ENCODE measurements at places on chromosomes 16 and 17. TPM values are rescaled to one million over a fixed set of nuclear protein-coding genes. Genes with fewer than 3 reads are reported as not detected.

Gene XPO6
- 108 TPM for total RNA-seq

GRCh38 chr16:78460428-78460827 is 361.0 kb downstream of the WWOX start:
- DNase-seq = no peak

DNA sequence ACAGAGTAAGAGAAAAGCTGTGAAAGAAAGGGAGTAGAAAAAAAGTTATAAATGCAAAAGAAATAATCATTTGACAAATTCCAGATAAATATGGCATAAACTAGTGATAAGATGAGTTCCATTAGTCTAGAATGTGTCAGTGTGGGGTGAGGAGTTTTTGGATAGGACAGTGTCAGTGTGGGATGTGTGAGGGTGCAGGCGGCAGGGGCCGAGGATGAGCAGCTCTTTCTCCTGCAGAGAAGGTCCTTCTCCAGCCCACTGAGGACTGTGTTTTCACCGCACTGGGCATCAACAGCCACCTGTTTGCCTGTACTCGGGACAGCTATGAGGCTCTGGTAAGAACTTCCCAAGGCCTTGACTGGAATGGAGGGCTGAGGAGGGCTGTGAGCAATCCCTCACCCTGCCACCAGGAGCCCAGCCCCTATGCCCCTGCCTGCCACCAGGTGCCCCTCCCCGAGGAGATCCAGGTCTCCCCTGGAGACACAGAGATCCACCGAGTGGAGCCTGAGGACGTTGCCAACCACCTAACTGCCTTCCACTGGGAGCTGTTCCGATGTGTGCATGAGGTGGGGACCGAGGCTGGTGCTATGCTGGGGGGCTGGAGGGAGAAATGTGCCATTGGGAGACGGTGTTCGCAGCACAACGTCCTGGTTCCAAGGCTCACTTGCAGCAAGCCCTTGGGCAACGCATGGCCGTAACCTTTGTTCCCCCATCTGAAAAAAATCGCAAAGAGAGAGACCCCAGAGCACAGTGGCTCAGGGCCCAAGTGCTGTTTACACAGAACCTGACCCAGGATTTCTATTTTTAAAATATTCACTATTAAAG is 13.1 kb downstream of the RAPGEFL1 start:
- no peak for DNase-seq

DNA sequence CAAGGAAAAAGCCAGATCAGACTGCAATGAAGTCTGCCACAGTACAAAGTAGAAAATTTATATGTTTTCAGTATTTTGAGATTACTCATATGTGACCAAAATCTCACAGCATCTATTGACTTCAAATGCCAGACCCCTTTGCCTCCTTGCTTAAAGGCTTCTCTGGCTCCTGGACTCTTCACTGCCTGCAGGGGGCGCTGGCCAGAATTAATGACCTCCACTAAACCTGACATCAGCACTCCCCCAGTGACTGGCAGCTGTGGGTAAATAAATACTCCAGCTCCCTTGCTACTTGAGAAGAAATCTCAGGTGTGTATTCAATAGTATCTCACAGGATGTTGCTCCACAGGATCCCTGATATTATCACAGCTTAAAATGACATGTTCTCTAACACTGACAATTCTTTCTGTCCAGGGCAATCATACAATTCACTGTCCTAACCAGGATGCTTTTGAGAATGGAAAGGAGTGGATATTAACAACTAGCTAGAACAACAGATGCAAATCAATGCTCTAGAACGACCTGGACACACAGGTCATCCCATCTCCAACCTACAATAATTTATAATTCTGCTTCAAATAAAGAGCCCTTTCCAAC is 4.0 kb downstream of the BECN1 start:
- peak; percentile 37 for DNase-seq

Gene TNK1
- total RNA-seq = under 0.01 TPM

GRCh38 chr17:48553190-48553547 is 8.3 kb upstream of the HOXB2 start:
- DNase-seq = no peak

DNA sequence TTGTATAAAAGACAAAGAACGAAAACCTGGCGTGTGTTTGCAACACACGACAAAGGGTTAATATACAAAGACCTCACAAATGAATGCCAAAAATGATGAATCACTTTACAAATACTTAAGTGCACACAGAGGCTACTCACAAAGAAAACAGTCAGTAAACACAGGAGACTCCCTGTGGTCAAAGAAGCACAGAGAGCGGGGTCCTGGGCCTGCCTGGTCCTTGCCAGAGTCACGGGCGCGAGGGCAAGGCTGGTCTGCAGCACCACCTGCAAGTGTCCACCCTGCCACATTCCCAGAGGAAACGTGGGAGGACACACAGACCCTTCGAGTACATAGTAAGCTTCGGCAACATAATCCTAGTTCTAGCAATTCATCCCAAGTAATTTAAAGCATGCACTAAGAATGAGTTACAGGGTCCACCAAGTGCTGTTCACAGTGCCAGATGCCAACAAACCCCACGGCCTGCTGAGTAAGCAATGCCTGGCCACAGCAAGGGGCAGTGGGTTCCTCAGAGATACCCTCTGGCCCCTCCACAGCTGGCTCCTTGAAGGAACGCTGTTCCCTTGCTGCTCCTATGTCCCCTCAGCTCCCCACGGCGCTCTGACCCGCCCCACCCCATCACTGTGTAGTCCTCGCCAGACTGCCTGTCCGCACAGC is 24.6 kb upstream of the FAAP100 start:
- DNase-seq = peak; percentile 88

GRCh38 chr17:68507576-68507975 is 4.7 kb upstream of the PRKAR1A start:
- DNase-seq = no peak

Gene ABCA6
- total RNA-seq = under 0.01 TPM

DNA sequence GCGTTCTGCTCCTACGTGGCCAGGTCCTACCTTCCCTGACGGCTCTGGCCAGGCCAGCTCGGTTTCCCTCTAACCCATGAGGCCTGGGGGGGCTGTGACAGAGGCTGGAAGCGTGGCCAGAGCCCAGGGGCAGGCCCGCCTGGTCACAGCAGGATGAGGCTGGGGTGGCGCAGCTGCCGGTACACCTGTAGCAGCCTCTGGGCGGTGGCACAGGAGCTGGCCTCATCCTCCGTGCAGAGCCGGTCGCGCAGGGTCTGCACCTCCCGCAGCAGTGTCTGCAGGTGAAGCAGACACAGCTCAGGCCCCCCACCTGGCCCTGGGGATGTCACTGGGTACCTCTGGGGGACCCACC is 11.5 kb downstream of the FAAP100 start:
- DNase-seq = no peak

DNA sequence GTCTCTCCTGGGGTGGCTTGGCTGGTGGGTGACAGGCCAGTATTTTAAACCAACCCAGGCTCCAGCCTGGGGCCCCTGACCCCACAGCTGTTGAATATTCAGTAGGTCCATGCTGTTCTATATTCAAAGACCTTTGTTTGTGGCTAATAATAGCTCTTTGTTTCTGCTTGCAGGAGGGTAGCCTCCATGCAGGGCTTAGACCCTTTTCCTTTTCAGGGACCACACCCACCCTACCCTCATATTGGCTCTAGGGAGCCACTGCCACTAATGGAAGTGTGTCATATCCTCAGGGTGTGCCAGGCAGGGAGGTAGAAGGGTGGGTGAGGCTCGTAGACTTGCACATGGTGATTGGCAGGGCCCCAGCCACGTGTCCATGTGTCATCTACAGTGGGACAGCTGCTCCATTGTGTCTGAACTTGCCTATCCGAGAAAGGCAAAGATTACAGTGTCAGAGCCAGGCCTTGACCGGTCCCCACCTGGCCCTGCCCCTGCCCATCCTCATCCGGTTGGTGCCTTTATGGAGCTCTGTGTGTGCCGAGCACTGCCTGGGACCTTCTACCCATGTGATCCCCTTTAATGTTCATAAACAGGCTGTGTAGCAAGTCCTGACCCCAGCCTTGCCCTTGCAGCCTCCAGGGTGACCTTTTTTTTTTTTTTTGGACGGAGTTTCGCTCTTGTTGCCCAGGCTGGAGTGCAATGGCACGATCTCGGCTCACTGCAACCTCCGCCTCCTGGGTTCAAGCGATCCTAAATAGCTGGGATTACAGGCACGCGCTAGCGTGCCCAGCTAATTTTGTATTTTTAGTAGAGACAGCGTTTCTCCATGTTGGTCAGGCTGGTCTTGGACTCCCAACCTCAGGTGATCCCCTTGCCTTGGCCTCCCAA is 22.1 kb downstream of the TMC7 start:
- peak; percentile 27 for DNase-seq

- DNase-seq = no peak
These were observed 34.3 kb upstream of the WSCD1 start for GRCh38 chr17:6035801-6036394.

- DNase-seq = no peak
These were observed 16.4 kb downstream of the NF1 start for GRCh38 chr17:31111183-31111582.

- no peak for DNase-seq
These were observed 19.2 kb downstream of the ZNF200 start for GRCh38 chr16:3215601-3216262.

DNA sequence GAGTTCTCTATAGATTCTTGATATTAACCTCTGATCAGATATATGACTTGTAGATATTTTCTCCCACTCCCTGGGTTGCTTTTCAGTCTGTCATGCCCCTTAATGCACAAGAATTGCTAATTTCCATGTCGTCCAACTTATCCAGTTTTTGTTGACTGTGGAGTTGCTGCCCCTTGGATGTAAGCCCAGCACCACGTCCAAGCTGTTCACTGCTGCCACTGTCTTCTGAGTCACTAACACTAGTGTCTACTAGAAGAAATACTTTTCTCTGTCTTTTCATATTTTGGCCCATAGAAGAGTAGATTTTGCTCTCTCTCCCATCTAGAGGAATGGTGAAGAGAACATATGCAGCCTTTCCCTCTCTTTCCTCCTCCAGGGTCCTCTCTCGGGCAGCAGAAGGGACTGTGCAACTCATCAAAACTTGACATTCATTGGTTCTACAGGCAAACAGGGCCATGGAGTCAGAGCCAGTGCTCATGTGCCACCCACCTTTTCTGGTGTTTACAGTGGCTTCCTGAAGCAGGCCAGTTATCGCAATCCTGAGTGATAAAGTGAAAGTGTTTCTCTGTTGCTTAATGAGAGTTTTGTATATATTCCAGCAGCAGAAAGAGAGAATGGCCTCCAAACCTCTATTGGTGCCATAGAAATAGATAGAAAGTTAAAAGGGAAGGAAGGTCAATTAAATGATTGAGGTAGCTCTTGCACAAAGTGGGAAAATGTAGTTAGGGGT is 22.6 kb upstream of the PMP22 start:
- DNase-seq = peak; percentile 46

DNA sequence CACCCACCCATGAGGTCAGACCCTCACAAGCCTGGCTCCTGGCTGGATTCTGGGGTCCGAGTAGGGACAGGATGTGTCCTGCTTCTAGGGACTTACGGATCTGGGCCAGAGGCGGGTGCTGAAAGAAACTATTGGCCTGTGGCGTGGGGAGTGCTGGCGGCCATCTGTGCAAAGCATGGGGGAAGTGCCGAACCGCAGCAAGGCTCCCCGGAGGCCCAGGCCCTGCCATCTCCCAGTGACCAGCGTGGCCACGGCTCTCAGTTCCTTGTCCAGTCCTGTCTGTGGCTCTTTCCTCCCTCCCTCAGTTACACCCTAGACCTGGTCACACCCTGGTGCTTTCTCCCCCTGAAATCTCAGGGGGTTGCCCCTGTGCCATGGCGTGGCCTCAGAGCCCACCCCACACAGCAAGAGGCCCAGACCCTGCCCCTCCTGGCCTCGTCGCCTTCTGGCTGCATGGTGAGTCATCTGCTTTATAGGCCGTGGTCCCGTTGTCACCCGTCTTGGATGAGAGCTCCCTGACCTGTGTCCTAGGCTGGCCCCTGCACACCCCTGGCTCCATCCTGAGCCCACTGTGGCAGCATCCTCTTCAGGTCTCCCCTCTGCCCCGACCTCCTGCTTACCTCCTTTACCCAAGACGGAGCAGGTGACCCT is 54.5 kb downstream of the PRMT7 start:
- DNase-seq = no peak
